ENCODE measurements at places on chromosomes 16 and 17.

DNA sequence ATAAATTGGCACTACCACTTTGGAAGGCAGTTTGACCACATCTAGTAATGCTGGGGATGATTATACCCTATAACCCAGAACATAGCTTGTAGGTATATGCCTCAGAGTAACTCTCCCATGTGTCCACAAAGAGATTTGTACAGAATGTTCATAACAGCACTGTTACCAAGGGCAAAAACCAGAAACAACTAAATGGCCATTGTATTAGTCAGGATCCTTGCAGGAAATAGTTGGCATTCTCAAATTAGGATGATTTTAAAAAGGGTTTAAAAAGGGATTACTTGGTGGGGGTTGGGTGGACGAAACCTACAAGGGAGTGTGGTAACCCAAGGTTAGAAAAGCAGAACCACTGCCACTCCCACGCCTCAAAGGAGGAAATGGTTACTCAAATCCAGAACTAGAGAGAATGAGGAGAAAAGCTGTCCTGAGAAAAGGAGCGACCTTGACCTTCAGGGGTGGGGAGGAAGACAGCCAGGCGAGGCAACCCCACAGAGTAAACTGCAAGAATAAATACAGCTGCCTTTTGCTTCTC, 2.1 kb downstream of the CPPED1 start:
- DNase-seq: no peak

DNA sequence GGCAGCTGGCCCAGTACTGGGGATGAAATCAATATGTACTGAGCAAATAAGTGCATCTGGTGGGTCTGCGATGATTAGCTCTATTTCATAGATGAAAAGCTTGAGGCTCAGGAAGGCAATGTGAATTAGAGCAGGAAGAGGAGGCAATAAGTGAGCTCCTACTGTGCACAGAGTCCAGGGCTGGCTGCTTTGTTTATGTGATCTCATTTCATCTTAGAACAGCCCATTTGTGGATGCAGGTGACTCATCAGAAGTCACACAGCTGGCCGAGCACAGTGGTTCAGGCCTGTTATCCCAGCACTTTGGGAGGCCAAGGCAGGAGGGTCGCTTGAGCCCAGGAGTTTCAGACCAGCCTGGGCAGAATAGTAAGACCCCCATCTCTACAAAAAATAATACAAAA, 7.1 kb downstream of the TMEM114 start:
- DNase-seq: no peak

- no peak for DNase-seq
These were observed 43.4 kb upstream of the ICAM2 start for GRCh38 chr17:64063766-64064224.

- DNase-seq: peak; percentile 15
These were observed 46.3 kb downstream of the PRKCA start for GRCh38 chr17:66348584-66349165.

GRCh38 chr17:48121923-48122664, 14.5 kb downstream of the SNX11 start:
- no peak for DNase-seq

DNA sequence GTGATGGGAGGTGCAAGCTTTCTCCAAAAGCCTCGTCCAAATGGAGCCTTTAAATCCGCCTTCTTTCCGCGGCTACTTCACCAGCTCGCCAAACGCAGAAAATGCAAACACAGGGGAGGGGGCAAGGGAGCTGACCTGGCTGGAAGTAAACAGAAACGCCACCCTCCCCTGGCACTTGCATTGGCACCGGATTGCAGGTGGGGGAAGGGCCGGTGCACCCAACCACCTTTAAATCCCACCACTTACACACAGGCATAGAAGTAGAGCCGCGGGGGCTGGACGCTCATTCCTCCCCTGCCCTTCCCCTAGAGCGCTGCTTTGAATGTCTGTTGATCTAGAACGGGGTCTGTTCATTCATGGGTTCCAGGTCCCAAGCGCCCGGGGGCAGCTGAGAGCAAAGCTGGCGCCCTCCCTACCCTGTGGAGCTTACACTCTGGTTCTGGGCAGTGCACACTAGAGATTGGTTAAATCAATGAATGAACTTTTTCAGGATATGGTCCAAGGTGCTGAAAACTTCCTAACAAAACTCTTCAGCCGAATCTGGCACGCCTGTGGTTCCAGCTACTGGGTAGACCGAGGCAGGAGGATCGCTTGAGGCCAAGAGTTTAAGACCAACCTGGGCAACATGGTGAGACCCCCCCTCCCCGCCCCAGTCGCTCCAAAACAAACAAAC, 920 bp upstream of the ZCCHC14 start:
- DNase-seq: no peak

DNA sequence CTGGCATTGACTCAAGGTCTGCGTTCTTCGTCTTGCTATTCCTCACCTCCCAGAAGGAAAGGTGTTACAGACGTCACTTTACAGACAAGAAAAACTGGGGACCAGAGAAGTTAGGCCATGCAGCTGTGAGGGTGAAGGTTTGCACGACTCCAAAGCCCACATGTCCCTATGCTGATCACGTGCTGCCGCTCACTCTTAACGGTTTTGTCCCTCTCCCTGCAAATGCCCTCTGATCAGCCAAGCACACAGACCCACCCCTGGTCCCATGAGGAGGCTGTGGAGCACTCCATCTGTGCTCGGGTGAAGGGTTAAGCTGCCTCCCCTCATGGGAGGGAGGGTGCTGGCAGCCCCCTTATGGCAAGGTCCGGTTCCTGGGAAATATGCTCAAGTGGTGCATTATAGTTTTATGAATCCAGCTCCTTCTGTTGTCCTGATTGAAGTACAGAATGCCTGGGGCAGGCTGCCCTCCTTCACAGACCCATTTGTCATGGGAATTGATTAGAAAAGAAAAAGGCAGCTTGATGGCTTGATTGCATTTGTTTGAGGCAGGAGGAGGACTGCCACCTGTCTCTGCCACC, 18.8 kb downstream of the CCDC182 start:
- no peak for DNase-seq

DNA sequence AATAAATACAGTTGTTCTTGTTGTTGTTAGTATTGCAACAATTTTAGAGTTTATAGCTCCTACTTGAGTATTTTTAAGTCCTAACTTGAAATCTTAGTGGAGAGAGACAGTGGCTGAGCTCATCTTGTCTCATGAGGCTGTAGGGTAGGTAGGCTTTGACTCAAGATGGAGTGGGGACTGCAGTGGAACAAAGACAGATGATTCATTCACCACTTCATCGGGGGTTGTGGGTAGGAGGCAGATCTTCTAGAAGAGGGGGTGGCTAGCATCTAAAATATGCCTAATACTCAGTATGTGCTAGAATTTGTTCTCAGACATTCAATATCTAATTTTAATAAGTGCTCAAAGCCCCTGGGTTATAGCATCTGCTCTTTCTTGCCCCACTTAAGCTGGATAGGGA, 13.1 kb upstream of the MMD start:
- DNase-seq: no peak

GRCh38 chr16:68844211-68844564, 857 bp downstream of the TANGO6 start:
- no peak for DNase-seq

GRCh38 chr17:49708515-49709183, 885 bp upstream of the SLC35B1 start:
- DNase-seq: no peak

GRCh38 chr17:81518113-81518784, 5.7 kb upstream of the ACTG1 start:
- DNase-seq: no peak

GRCh38 chr16:10256784-10257641, 74.8 kb upstream of the GRIN2A start:
- no peak for DNase-seq

- no peak for DNase-seq
These were observed 133.1 kb downstream of the ANKRD11 start for GRCh38 chr16:89357055-89357816.

DNA sequence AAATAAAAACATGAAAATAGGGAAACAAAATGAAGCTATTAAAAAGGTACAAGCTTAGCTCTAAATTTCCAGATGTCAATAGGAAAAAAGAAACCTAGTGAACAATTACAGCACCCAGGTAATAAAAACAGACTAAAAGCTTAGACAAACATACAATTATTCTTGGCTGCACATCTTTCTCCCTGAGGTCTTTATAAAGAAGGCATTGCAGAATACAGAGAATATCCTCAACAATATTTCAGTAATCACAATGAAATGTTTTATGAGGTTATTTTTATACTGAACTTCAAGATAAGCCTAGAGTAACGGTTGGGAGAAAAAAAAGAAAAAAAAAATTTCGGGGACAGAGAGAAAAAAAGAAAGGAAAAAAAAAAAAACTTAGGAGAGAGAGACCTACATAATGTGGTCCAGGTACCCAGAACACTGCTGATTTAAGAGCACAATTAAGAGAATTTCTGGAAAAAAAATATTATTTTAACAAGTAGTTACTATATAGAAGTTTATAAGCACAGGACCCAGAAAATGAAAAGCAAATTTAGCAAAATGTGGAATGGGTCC, 26.5 kb downstream of the KANSL1 start:
- DNase-seq: no peak

DNA sequence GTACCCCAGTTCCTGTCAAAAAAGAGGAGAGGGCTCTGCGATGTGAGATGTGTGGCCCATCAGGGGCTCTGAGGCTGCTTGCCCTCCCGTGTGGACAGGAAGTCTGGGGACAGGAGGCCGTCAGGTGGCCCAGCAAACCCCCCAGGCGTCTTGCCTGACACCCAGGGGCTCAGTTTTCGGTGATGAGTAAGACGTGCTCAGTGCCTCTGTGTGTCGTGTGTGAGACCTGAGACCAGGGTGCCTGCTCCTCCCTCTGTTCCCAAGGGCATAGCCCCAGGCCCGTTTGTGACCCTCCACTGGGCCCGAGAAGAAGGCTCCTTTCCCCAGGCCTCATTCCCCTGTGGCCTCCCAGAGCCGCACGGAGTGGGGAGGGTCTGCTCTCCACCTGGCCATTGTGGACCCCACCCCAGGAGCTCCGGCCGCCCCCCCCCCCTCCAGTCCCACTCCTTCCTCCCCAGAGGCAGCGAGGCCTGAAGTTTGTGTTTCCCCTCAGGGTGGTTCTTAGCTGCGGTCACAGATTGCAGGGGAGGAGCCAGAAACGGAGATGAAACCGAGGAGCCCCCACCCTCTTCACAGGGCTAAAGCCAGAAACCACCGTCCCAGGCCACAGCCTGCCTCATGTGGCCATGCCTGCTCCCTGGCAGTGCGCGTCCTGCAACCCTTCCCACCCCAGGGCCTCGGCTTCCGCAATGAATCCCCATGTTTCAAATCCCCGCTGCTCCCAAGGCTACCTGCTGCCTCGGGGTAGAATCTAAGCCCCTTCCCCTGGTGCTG, 4.9 kb upstream of the ACTG1 start:
- no peak for DNase-seq

DNA sequence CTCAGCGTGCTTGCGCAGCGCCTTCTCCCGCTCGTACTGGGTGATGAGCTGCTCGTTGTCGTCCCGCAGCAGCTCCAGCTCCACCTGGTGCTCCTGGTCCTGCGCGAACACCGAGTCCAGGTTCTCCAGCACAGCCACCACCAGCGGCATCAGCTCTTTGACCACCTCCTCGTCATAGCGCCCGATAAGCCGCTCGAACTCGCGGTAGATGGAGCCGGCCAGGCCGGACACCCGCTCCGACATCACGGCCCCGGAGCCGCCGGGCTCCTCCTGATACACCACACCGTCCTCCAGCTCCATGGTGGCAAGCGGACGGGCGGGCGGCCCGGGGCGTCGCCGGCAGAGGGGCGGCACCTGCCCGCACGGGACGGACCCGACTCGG, 320 bp downstream of the SPAG9 start:
- peak; percentile 41 for DNase-seq

DNA sequence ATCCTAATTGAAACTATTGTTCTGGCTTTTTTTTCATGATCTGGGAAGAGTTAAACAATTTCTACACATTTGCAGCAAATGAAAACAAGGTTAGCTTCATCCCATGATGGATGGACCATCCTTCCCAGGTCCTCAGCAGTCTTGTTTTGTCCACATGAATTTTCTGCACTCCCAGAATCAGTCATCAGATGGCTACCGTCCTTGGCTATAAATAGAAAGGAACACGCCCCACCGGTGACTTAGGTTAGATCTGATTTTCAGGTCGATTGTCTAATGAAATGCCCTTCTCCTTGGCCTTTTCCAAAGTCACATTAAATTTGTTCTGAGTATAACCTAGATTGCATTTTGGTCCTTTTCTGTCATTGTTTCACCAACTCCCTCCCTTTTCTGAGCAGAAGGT, 41.4 kb upstream of the NOL11 start:
- no peak for DNase-seq
